A549 (cell line): ENCODE measurements at places on chromosomes 4 and X.

DNA sequence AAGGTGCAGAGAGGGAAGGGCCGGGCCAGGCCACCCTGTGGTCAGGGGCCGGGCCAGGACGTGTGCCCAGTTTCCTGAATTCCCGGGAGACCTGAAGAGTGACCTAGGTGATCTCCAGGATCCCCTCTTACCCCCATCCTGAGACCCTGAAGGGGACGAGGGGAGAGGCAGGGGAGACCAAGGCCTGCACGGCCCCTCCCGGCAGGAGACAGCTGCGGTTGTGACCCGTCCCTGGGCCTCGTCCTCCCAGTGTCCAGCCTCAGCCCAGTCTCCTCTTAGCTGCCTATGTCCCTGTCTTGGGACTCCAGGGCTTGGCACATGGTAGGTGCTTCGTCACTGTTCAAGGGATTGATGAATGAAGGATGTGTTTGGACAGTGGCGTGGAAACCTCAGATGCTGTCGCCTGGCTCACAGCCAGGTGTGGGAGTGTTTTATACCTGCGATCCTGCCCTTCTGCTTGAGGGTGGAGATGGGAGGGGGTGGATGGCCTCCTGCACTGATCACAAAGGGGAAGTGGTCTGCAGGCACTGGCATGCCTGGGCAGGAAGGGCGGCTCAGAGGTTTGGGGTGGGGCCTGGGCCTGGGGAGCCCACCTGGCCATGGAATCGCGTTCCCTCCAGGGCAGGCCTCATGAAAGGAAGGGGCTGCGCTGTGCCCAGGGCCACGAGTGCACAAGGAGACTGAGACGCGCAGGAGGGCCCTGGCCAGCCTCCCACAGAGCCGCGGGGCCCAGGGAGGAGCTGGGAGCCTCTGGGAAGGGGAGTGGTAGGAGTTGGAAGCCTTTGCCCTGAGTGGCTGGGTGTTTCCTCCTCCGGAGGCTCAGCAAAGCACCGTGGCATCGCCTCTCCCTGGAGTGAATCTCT, 6.9 kb downstream of the SH3TC1 start:
- no peak for DNase-seq

DNA sequence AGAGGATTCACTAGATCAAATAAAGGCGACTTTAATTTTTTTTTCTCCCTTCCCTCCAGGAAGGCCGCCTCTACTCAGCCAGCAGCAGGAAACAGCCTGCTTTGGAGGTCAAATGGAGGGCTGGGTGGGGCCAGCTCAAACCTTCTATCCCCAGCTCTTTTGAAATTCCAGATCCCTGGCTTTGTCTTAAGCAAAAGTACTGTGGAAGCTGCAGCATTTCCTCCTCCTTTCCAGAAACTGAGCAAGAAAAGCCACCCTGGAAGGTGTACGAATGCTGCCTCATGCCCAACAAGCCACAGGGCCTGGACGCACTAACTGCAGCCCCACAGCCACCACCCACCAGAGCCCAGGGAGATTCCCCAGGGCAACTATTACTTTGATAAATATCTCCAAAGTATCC, 55.1 kb upstream of the ZCCHC13 start:
- no peak for DNase-seq

GRCh38 chrX:112577146-112577545, 102.6 kb downstream of the LHFPL1 start:
- DNase-seq, result no peak

- DNase-seq, result peak; percentile 27
These were observed 326.4 kb downstream of the PPP3CA start for GRCh38 chr4:101020956-101021355.

DNA sequence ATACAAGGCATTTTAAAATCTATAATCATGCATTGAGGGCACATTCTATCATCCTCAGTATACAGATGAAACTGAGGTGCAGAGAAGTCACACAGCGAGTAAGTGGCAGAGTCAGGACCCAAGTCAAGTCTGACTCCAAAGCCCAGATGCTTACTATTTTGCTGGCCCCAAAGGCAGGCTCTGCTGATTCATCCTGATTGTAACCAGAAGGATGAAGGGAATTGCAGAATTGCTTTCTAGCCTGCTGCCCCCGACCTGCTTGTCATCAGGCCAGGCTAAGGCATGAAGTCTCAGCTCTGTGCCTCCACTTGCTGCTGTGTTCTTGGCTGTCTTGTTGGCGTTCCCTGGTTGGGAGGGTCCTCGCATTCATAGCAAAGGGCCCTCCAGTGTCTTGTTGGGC, 62.7 kb downstream of the SLC9A6 start:
- DNase-seq, result no peak

GRCh38 chr4:47513461-47513860, 28.4 kb downstream of the ATP10D start:
- no peak for DNase-seq

DNA sequence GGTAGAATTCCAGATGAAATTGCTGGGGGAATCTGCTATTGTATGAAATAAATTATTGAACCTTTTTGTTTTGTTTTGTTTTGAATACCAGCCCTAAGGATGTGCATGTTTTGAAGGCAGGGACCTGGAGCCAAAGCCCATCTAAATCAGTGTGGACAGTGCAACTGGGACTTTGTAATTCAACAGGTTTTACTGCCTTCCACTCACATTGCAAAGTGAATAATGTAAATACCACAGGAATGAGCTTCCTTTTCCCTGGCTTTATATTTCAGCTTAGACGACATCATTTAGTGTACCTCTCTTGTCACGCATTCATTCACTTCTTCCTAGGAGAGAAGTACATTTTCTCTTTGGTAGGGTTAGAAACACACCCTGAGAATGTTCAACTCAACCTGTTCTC, 795.0 kb downstream of the CENPC start:
- DNase-seq, result no peak

- no peak for DNase-seq
These were observed 2.3 kb upstream of the AASDH start for GRCh38 chr4:56389558-56389957.

DNA sequence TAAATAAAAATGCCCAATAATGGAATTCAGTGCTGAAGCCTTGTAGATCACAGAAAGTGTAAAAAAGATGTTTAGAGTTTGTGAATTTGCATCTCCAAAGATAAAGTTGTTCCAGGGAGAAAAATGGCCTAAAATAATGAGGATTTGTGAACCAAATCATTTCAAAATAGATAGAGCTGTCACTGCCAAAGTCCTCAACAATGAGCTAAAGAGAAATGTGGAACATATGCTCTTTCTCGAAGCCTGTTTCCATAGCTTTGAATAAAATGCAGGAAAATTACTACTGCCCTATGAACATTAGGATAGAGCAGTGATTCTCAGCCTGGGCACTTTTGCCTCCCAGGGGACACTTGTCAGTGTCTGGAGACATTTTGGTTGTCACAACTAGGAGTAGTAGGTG, 3.4 kb upstream of the AP1S2 start:
- no peak for DNase-seq

GRCh38 chrX:24301060-24301459, 12.8 kb downstream of the SUPT20HL2 start:
- DNase-seq, result no peak

- no peak for DNase-seq
These were observed 42.5 kb downstream of the ZBTB49 start for GRCh38 chr4:4332529-4332928.

DNA sequence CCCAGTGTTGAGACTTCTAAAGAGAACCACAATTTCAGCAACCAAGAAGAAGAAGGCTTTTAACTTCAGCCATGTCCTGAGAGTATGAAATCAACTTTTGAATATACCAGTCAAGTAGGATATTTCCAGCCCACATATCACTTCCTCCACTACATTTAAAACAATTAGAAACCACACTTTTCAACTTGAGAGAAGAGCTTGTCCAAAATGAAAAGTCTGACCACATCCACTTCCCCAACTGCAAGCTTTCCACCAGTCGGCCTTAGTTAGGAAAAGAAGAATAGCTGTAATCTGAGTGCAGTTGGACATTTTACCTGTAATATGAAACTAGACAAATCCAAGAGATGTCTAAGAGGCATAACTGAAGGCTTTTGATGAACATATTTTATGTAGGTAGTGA, 101.9 kb upstream of the SLC7A11 start:
- no peak for DNase-seq

DNA sequence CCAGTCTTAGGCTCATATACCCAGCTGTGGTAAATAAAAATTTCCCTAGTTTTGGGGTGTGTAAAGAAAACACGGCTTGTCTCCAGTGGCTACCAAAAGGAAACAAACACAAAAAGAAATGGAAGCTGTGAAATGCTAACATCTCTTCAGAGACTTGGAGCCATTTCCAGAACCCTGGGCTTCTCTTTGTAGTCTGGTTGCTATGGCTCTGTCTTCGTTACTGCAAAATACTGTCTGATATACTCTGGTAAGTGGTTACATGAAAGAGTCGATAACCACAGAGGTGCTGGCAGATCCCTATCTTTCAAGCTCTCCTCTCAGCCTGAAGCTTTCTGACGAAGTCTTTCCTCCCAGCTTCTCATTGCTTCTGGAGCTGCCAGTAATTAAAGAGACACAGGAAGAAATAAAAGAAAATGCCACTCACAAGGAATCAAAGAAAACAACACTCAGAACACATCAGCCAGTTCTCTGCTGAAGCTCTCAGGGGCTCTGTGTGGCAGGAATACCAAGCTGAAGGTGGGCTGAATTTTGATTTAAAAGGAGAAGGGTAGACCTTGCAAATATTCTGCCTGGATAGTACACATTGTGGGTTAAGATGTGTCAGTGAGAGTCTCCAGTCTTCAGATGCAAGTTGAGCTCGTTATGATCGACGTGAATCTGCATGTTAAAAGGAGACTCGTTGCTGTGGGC, 107.6 kb upstream of the FAM9C start:
- DNase-seq, result no peak

DNA sequence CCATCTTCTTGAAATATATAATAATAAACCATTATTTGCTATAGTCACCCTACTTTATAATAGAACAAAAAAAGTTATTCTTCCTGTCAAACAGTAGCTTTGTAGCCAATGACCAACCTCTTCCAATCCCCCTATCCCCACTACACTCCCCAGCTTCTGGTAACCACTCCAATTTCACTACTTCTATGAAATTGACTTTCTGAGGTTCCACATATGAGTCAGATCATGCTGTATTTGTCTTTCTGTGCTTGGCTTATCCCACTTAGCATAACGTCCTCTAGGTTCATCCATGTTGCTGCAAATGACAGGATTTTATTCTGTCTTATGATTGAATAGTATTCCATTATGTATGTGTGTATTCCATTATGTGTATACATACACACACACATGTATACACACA, 809.7 kb upstream of the NDST4 start:
- DNase-seq, result no peak

DNA sequence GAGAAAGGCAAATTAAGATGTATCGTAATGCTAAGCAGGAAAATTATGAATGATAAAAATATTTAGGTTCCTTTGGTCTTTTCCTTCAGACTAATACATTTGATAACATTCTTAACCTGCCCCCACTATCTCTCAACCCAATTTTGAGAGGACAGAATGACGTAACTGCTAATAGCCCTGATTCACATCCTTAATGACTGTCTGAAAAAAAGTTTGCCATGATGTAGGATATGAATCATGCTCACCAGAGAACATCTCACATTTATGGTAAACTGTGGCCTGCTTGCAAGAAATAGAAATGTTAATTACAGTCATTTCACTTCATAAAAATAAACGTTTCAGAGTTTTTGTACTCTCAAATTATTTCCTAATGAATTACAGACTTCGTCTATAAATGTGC, 128.0 kb upstream of the VEGFC start:
- no peak for DNase-seq

GRCh38 chr4:128831531-128832242, 22.2 kb downstream of the JADE1 start:
- peak; percentile 41 for DNase-seq

GRCh38 chr4:187193141-187193540, 469.5 kb upstream of the FAT1 start:
- no peak for DNase-seq

DNA sequence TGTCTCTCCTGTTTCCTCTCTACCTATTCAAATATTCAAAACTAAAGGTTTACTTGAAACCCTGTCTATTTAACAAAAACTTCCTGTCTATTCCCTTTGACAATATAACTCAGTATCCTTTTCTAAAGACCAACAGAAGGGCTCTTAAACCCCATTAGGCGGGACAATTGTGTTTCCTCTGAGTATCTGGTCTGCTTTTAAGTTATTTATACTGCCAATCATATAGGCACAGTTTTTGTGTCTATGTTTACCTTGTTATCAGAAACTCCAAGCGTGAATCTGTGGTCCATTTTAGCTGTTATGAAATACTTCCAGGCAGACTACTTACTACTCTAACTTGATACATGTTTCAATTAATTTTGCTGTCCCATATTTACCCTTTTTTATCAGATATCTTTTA, 350.0 kb upstream of the CTSO start:
- no peak for DNase-seq

DNA sequence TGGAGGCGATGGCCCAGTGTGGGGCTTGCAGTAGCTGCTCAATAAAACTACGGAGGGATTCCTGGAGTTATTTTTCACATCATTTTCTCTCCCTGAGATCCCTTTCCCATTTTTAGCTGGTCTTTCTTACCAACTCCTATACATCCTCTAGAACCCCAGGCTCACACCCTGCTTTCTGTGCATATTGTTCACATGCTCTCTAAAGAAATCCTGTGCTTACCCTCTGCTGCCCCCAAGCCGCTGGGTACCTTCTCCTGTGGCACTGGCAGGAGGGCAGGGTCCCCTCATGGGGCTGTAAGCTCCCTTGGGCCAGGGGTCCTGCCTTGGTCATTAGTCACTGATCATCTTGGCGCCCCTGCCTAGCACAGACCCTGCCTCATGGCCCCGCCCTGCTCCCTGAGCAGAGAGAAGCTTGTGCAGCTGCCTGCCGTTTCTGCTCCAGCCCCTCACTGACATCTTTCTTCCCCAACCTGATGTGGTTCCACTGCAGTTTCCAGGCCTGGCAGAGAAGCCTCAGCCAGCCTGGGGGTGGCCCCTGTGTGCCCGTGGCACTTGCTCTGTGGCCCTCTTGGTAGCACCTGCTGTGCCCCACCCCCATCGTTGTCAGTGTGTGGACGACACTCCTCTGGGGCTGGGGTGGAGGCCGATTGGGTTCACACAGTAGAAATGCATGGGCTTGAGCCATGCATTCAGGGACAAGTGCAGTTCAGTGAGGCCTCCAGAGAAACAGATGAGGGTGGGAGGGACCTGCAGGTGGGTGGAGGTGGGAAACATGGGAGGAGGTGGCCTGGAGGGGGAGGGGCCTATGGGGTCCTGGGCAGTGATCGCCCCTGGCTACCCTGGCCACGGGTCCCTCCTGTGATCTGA, 69.5 kb downstream of the WFS1 start:
- no peak for DNase-seq

DNA sequence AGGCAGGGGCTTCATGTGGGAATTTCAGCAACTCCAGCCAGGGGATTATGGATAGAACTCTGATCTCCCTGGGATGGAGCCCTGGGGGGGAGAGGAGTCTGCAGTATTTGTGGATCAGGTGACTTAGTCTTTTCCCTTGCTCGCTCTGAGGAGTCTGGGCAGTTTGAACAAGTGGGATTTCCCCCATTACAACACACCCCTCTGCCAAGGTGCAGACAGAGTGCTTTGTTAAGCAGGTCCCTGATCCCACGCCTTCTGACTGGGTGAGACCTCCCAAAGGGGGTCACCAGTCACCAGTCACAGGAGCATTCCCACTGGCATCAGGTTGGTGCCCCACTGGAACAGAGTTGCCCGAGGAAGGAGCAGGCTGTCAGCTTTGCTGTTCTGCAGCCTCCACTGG, 123.9 kb downstream of the LHFPL1 start:
- no peak for DNase-seq

GRCh38 chr4:78291277-78291676, 234.2 kb downstream of the FRAS1 start:
- no peak for DNase-seq
